ENCODE measurements at places on chromosomes 6 and 20.

- no peak for DNase-seq
Observed at GRCh38 chr20:39164642-39165041, 202.5 kb downstream of the DHX35 start.

- DNase-seq, result no peak
Observed at GRCh38 chr6:7727946-7728854, 2.3 kb downstream of the BMP6 start.

DNA sequence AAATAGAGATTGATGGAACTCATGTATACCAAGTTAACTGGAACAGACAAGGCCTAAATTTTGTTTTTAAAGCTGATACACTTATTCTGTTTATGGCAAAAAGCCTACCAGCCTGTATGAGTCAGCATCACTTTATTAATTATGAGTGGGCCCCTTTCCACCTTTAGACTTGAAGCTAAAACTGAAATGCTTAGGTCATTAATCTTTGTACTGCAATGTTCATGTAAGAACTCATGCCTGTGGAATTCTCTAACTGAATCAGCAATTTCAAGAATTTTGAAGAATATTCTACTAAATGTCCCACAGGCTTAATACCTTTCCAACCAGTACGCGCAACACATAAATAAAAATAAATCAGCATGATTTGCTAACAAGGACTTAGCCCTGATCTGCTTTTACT, 140.2 kb upstream of the PHACTR1 start:
- no peak for DNase-seq

GRCh38 chr6:30071858-30072257, 3.7 kb downstream of the RNF39 start:
- no peak for DNase-seq

- no peak for DNase-seq
Observed at GRCh38 chr20:17825252-17825959, 125.6 kb downstream of the BANF2 start.

DNA sequence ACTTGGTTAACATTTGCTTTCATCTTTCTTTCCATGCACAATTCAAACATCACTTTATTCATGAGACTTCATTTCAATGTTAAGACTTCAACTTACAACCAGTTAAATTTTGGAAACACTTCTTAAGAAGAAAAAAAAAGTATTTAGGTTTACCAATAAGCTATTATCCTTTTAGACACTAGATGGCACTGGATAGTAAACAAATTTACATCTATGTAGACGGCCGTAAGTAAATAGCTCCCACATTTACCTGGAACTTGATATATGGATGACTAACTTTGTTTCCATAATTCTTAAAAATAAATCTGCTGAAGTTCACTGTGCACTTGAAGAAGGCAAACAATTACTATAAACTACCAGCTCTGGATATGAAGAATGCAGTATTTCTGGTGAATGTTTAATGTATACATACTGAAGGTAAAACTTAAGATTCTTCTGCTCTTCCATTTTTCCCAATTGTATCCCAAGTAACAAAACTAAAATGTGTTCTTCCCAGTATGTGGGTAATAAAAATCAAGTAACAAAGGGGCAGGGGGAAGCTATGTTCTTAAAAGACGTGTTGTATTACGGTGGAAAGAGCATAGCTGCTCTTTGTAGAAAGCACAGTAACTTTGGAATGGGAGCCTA, 130.6 kb upstream of the C6orf118 start:
- no peak for DNase-seq

DNA sequence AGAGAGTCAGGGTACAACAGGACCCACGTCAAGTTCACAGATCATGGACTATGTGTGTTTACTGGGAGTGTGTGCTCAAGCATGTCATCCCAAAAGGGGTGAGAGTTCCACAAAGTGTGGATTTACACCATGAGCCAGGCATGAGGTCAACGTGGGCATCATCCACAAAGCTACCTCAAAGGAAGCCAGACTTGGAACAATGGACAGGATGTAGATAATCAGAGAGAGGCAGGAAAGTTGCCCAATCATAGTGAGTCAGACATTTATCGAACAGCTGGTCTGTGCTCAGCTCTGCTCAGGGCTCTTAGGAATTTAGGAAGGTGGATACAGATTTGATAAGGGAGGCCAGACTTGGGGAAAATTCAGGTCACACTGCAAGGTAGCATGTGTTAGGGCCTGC, 317.2 kb upstream of the CDYL start:
- no peak for DNase-seq

GRCh38 chr6:46645265-46645664, 7.4 kb downstream of the CYP39A1 start:
- DNase-seq, result no peak

- DNase-seq, result no peak
Observed at GRCh38 chr6:148840256-148840655, 93.4 kb downstream of the UST start.

DNA sequence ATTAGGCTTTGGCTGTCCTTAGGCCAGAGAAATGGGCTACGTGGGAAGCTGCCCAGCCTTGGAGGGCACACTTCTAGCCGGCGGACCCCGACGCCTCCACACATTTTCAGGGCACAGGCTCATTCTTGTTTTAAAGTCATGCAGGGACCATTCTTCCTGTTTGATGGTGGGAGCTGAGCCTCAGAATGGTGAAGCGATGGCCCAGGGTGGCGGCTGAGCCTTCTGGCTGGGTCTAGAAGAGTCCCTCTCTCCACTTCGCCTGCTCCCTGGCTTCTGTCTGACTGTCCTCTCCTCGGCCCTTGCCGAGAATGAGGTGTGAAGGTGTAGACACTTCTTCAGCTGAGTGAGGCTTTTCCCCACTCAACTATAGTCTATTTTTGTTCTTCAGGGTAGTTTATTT, 114.4 kb downstream of the SULF2 start:
- no peak for DNase-seq

GRCh38 chr6:167730441-167730840, 96.3 kb upstream of the AFDN start:
- DNase-seq, result no peak

DNA sequence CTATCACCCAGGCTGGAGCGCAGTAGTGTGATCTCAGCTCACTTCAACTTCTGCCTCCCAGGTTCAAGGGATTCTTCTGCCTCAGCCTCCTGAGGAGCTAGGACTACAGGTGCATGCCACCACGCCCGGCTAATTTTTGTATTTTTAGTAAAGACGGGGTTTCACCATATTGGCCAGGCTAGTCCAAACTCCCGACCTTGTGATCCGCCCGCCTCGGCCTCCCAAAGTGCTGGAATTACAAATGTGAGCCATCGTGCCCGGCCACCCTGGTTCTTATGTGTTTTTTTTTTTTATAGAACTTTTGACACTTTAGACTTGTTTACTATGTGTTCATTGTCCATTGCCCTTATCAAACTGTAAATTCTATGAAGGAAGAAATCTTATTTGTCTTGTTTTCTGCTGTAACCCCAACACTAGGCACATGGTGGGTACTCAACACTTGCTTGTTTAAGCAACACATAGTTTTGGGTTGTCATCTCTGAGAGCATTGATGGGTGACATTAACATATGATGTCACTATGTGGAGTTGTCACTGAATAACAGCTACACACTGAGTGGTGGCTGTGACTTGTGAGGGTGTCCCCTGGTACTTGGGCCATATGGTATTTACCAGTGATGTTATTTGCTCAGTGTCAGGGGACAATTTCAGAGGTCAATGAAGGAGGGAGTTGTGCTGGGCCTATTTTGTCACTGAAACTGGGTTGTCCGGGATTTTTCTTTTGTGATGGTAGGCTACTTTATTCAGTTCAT, 1.5 kb upstream of the PXMP4 start:
- DNase-seq, result no peak

DNA sequence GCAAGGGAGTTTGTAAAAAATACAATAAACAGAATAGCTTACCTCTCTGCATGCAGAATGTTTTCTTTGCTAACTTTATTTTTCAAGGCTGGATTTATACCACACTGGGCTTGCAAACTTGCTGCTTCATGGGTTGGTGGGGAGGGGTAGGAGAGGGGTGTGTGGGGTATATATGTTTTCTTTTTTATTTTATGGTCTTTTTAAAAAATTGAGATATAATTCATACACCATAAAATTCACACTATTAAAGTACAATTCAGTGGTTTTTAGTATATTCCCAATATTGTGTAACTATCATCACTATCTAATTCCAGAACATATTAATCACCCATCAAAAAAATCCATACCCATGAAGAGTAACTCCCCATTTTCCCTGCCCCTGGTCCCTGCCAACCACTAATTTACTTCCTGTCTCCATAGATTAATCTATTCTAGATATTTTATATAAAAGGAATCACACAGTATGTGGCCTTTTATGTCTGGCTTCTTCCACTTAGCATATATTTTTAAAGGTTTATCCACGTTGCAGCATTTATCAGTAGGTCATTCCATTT, 14.3 kb upstream of the TRPC4AP start:
- no peak for DNase-seq

GRCh38 chr6:33118525-33119123, 42.8 kb downstream of the HLA-DPB1 start:
- no peak for DNase-seq

- DNase-seq, result no peak
Observed at GRCh38 chr6:21767891-21768648, 174.5 kb downstream of the SOX4 start.

GRCh38 chr20:54172856-54173652, 732 bp downstream of the CYP24A1 start:
- no peak for DNase-seq

DNA sequence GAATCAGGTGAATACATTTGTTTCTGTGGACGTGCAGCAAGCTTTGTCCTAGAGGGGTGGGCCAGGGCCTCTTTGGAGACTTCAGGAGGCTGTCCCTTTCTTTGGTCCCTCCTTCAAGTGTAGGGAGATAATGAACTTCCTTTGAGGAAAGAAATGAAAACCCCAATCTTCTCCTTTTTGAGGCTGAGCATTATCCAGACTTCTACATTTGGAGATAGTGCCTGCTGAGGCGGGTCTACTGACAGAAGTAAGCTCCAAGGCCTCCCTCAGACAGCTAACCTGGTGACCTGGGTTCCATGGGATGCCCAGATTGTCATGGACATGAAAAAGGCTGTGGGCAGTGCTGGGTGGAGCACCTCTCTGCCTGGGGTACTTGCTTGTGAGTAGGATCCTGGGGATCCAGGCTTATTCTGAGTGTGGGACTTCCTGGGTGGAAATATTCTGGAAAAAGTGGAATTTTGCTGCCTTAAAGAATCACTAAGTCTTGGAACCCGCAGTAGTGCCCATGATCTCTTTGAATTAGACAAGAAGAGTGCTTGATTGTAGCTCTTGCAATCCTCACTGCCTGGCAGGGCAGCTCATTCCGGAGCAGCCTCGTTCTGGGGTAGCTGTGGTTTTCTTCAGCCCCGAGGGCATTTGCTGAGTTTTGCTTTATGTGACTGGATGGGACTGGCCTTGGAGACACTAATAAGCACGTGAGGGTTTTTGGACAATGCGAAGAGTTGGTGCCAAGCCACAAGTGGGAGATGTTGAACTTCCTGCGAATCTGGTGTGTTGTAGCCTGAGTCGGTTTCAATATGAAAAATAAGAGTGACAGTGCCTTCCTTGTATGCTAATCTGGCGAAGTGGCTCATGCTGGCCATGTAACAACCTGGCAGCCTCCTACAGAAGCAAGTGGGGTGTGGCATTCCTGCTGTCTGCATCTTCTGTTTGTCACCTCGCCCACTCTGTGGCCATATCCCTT, 28.1 kb downstream of the SNRNP48 start:
- DNase-seq, result no peak

DNA sequence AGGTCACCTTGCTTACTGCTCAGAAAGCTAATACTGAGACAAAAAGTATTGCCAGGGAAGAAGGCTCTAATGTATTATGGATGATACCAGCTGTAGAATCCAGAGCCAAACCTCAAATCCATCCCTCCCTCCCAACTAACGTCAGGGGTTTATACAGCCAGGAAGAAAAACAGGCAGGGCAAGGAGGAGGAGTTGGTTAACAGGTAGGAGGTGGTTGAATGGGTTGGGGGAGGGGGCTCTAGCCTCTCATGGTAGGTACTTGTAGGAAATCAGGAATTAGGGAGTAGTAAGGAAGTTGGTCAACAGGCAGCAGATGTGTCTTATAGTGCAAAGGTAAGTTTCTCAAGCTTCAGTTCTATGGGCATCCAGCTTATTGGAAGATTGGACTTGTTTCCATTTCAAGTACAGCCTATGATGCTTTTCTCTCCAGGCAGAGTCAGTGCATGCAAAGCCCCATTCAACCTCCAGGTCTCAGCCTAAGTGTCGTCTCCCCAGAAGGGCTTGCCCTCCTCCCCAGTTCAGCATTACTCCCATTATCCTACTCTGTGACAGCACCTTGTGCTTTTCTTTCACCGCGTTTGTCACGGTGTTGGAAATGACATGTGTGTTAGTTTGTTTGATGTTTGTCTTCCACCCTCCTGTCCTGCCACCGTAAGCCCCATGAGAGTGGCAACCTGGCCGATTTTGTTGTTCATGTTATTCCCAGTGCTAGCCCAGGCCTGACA, 38.1 kb downstream of the PNLDC1 start:
- DNase-seq, result no peak

DNA sequence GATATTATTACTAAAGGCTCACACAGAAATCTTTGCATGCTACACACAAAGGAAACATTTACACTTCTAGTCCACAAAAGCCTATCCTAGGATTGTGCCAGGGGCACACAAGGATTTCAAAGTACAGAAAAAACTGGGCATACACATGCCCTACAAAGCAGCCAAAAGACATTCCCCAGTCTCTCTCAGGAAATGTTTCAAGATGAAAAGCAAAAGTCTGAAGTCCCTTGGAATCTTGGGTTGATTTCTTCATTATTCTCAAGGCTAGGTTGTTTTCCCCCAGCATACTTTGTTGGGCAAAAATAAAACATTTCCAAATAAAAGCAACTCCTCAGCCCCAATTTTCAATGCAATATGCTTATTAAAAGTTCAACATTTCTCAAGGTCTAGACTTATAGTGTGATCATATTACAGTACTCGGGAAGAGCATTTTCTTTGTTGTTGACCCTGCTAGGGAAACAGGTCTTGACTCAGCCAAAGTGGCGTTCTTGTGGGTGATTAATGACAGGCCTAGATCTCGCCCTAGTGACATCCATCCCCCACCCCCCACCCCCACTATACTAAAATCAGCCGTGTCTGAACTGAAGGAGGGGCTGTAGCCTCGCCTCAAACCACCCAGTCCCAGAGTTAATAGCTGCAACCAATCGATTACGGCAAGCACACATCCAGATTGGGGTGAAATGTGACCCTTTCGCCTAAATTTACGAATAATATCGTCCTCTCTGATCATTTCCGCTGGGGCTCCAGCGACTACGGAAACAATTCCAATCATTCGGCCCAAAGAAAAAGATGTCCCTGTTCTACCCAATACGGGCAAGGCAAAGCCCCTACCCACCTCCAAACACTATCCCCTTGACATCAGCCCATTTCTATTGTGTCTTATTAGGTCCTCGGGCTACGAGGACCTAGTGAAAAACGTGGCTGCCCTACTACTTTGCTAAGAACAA, 1.4 kb downstream of the AKIRIN2 start:
- DNase-seq, result peak; percentile 13

DNA sequence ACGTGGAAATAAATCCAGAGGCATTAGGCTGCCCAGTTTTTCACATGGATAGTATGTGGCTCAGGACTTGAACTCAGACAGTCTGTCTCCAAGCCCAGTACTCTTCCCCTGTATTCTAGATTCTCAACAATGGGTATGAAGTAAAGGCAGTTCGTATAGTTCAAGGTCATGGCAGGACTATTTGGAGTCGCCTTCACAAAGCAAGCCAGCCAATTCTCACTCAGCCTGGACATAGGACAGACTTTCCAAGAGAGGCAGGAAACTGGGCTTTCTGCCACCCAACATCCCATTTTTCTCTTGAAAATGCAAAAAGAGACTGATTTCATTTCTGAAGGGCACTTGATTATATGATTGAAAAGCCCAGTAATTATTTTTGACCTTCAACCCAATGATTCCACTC, 111.0 kb downstream of the EDN1 start:
- no peak for DNase-seq

- no peak for DNase-seq
Observed at GRCh38 chr20:23157734-23158133, 71.6 kb upstream of the CD93 start.

GRCh38 chr6:125766641-125767040, 17.2 kb downstream of the HEY2 start:
- no peak for DNase-seq

Measured in effector memory CD4-positive, alpha-beta T cell (primary cell).